ENCODE measurements at places on chromosomes 3 and 15.

- DNase-seq = no peak
Observed at GRCh38 chr15:76815421-76815820, 89.7 kb downstream of the SCAPER start.

GRCh38 chr3:81742581-81742980 is 18.9 kb downstream of the GBE1 start:
- DNase-seq = no peak

- DNase-seq = no peak
Observed at GRCh38 chr3:15887261-15887660, 89.5 kb upstream of the ANKRD28 start.

DNA sequence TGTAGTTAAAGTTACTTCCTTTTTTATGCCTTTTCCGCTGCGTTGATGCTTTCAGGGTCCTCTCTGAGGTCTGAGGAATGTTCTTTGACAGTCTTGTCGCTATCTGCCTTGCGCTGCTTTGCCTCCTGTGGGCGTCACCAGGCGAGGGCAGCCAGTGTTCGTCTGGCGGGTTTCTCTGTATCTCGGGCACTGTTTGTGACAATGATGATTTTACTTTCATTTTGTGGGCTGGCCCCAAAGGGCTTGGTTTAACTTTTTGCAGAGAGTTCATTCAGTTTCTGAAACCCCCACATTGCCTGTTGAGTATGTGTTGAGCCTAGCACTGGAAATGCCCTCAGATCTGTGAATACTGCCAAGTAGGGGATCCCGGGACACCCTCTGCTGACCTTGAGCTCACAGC is 24.6 kb upstream of the SACM1L start:
- peak; percentile 54 for DNase-seq

GRCh38 chr15:101028321-101028720 is 109.2 kb downstream of the LRRK1 start:
- DNase-seq = no peak

GRCh38 chr15:43854801-43855200 is 28.0 kb downstream of the WDR76 start:
- no peak for DNase-seq

Data from activated T-cell treated with anti-CD3 and anti-CD28 coated beads for 1 hour (primary cell).